CD8-positive, alpha-beta T cell (primary cell): ENCODE measurements at places on chromosomes 16 and 17.
A peak's percentile ranks its signal among the peaks of the same experiment; 100 is the strongest.

DNA sequence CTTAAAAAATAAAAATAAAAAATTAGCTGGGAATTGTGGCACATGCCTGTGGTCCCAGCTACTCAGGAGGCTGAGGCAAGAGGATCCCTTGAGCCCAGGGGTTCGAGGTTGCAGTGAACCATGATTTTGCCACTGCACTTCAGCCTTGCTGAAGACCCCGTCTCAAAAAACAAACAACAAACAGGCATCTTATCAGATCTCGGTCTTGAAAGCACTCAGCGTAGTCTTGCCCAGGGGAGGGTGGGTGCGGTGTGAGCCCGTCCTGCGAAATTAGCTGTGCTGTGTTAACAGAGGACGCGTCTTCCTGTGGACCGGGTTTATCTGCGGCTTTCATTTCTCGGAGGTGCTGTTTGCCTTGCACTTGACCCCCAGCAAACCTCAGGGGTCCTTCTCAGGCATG lies 5.4 kb downstream of the GAA start:
- no peak for DNase-seq

GRCh38 chr16:29809850-29810698 lies 1.9 kb upstream of the PRRT2 start:
- DNase-seq: peak; percentile 79

DNA sequence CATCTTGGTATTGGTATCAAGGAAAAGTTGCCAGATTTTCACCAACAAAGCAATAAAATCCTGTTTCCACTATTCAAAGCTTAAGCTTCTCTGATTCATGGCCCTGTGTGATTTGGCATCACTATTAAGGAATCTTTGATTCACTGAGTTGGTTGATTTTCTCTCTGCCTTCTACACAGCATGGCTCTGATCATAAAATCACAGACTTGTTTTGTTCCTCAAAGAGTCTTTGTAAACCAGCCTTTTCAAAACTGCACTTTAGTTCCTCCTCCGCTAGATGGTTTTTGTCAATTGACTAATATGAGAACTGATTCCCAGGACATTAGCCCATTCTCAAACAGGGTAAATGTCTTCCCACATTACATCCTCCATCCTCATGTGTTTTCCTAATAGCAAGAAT lies 197.6 kb downstream of the DNAH9 start:
- no peak for DNase-seq

DNA sequence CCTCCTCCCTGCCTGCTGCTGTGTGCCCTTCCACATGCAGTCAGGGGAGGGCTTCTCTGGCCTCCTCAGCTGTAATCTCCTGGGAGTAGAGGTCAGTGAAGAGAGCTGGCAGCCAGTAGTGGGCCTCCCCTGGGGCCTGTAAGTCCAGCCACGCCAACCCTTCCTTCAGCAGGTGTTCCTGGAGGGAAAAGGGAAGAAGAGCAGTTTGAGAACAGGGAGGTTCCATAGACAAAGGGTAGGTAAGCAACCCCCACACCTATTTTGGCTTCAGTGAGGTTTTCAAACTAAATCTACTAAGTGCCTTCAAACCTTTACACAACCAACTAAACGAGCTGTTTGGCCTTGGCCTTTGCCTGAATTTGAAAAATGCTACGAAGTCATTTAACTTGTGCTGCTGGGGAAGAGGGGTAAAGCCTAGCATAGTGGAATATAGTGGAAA lies 14.2 kb downstream of the SNF8 start:
- DNase-seq: no peak

- no peak for DNase-seq
Observed at GRCh38 chr17:71423871-71424546, 696.8 kb upstream of the SOX9 start.

- no peak for DNase-seq
Observed at GRCh38 chr16:75236736-75237397, 14.6 kb downstream of the BCAR1 start.

DNA sequence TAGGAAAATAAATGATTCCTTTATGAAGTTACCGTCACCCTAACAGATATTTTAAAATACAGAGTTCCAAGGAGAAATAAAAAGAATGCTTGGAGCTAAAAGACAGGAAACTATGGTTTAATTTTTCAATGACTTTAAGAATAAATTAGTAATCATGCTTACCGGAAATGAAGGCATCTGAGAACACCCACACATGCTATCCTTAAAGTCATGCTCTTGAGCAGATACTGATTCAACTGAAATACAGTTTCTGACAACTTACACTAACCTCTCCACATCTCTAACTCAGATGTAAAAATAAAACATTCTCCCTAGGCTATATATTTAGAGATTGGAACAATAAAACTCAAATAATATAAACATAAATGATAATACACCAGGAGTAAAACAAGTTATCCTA lies 7.8 kb downstream of the PSMD12 start:
- DNase-seq: no peak

DNA sequence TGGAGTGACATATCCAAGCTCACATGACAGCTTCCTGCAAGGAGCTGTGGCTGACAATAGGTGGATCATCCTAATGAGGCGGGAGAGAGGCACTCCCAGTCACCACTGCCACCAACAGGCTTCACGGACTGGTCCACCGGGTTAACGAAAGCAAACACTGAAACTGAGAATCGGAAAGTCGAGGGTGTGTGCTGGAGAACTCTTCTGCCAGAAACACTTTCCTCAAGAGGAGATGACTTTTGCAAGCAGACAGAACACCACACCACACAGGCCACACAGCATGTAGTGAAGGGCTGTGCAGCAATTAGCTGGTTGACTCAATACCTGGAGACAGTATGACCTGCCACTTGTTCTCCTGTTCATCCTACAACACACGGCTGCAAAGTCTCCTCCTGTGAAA lies 53.0 kb upstream of the DNAJA2 start:
- no peak for DNase-seq

DNA sequence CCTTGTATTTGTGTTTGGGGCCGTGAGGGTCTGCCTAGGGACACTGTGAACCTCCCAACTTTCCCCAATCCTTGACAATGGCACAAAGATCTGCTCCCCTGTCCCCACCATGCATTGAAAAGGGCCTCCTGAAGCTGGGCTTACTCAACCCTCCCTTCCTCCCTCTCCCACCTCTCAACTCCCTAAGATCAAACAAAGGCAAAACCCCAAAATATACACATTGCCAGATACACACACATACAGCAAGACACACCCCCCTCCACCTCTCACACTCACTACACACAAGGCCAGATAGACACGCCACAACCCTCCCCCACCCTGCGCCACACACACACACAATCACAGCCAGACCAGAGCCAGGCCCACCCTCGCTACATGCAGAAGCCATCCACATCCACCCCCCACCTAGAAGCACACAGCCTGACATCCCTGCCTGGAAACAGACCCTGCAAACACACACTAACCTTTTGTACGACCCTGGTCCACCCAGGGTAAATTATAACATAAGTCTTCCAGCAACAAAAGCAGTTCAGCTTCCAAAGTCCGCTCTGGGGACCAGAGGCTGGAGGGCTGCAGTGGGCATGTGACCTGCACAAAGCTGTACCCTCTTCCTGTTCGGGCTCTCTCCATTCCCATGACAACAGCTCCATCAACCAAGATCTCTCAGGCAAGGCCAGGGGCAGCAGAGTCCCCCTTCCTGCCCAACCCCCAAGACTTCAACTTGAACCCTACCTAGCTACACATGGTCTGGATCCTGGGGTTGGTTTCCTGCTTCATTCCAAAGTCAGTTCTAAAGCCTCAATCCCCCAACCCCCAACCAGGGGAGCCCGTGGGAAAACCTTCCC lies 1.9 kb downstream of the PCGF2 start:
- no peak for DNase-seq

DNA sequence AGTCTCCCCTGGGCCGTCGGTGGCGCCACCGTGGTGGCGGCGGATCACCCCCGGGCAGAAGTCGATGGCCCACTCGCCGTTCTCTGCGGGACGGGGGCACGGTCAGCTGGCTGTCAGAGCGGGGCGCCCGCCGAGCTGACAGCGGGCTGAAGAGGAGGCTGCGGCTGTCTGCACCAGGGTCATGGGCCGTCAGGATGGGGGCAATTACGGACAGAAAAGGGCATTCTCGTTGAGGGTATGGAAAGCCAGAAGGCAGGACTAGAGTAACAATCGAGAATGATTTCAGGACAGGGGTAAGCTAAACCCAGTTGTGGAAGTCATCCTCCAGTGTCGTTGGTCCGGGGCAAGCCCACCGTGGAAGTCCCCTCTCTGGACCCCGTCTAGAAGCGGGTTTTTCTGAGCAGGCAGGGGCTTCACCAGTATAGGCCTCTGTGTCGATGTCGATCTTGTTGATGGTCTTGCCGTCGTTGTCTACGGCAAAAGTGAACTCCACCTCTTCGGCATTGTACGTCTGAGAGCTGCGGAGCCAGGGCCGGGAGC lies 1.7 kb downstream of the CHRNE start:
- DNase-seq: no peak

DNA sequence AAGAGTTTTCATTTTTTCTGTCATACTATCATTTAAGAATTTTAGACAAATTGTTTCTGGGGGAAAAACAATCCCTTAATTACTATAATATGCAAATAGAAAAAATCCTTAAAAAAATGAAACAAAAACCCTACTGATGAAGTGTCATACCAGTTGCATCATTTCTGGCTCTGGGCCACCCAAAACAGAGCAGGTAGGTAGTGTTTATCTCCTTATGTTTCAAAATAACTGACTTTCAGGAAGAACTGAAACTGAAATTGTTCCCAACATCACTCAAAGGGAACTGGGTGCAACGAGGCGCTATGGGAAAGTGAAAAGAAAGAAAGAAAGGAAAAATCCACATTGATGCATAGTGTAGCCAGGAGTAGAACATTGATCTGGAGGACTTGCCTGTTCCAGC lies 653.1 kb upstream of the SOX9 start:
- no peak for DNase-seq

GRCh38 chr17:1029196-1029921 lies 32.4 kb downstream of the TIMM22 start:
- DNase-seq: no peak

- DNase-seq: no peak
Observed at GRCh38 chr16:26386096-26386495, 680.6 kb upstream of the C16orf82 start.

GRCh38 chr17:79399610-79400144 lies 211.2 kb downstream of the RBFOX3 start:
- no peak for DNase-seq

GRCh38 chr16:74053826-74054225 lies 242.8 kb upstream of the PSMD7 start:
- no peak for DNase-seq
